Stimulated activated CD8-positive, alpha-beta memory T cell treated with anti-CD3 and anti-CD28 coated beads, Interleukin-7, amount 100 ng/mL, for 48 hours (primary cell): ENCODE measurements at places on chromosomes 2 and 18.

- DNase-seq, result no peak
These were observed 81.3 kb downstream of the OSBPL6 start for GRCh38 chr2:178275600-178275999.

DNA sequence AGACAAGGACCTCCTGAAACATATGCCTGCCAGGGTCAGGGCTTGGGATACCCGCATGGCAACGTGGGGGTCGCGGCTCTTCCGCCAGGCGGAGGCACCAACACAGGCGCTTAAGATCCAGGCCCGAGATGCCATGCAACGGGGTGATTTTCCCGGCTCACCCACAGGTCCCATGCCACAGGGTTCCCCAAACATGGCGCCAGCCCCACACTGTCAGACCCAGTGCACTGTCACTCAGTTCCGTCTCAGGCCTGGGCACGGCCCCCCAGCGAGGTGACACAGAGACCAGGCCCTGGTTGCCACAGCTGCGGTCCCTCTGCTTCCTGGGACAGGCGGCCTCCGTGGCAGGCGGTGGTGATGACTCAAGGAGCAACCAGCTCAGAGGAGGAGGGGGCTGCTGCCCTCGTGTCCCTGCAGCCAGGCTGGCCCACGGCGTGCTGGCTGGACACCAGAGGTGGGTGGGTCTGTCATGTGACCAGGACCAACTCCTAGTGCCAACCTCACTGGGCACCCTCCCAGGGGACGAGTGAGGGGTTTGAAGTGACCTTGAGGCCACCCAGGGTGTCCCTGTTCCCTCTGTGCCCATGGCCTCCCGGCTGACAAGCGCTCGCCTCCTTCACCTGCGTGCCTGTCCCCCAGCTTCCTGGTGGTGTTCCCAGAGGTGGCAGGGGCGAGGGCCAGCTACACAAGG lies 4.9 kb downstream of the PDCD1 start:
- DNase-seq, result no peak

GRCh38 chr2:19554520-19554919 lies 196.1 kb upstream of the OSR1 start:
- no peak for DNase-seq

DNA sequence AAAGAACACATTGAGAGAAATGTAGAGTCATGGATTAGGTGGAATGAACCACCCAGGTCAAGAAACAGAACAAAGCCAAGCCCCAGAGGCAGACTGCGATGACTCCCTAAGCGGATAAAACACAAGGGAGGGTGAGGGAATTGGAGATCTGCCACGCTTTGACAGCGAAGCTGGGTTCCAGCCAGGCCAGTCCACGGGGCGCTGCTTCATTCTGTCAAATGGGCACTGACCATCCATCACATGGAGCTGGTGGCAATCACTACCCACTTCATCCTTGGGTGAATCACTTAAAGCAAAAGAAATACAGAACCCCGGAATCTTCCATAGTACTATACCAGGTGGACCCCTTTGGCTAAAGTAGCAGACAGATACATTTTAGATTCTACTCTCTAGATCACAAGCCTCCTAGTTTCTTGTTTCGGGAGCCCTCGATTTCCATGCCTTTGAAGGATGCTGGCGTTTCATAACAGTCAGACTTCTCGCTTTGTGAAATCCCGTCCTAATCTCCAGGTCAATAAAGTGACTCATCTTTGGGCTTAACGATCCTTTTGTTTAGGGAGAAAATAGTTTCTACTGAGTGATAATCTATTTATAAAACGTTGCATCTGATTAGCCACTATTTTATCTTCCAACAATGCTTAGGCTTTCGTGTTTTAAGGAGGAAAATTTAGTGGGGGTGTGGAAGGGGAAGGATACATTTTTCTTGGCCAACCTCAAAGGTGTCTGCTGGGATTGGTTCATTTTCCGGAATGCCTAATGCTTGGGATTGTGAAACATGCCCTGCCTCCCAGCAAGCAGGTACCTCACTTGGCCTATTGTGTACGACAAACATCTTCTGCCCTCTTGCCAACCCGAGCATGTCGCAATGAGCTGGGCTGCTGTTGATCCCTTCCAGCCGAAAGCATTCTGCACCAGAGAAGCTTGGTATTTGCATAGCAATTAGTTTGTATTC lies 44.1 kb upstream of the HDAC4 start:
- DNase-seq, result no peak

DNA sequence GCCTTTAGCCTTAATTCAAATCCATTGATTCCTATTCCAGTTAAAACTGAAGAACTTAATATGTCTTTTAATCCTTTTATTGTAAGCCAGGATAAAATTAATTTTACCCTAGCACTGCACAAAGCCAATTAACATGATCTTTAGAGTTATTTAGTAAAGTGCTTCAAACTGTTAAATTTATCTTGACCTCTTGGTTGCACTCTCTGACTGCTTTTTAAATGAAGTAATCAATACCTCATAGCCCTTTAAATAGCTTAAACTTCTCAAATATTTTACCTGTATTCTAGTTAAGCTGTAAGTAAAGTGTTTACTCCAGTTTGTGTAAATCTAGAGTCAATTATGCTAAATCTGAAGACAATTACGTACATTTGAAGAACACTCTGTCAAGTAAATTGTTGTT lies 221.0 kb downstream of the WDR7 start:
- DNase-seq, result no peak

GRCh38 chr2:149611100-149611820 lies 23.7 kb upstream of the MMADHC start:
- no peak for DNase-seq

DNA sequence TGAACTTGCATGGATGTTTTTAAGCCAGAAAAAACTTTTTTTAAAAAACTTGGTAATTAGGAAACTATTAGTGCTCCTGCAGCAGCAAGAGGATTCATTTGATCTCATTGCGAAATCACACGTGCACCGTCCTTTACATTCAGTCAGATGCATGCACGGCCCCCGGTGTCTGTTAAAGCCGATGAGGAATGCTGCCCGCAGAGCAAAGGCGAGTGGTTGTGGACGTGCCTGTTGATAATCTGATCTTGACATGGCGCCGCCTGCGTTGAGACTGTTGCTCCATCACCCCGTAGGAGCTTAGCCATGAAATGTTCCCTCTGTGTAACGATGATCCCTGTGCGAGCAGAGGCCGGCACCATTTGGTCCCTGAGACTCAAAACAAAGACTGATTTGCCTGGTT lies 300.0 kb downstream of the GBX2 start:
- no peak for DNase-seq

DNA sequence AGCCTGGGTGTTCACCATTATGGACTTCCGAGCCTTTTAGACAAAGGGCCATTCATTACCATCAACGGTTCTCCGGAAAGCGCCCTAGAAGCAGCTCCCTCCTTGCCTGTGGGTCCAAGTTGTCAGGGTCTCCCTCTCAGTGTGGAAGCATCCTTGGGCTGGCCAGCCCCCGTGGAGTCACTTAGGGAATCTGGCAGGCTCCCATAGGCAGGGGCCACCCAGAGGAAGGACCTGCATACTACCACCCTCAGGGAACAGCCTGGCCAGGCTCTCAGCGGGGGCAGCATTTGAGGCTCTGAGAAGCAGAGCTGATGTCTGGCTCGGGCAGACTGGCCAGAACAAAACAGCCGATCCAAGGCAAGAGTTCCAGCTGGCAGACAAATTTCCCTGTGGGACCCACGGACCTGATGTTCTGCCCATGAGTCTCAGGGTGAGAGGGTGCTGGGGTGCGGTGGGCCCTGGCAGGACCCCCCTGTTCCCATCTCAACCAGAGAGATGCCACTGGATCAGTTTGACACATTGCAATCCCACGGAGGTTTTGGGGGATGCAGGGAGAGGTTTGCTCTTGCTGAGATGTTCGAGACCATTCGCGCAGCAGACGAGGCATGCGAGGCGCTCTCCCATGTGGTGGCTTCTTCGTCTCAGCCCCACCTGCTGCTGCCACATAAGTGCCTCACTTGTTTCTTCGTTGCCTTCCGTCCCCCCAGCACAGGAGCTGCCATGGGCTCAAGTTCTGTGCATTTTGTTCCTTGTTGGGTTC lies 56.9 kb downstream of the ACKR3 start:
- no peak for DNase-seq

DNA sequence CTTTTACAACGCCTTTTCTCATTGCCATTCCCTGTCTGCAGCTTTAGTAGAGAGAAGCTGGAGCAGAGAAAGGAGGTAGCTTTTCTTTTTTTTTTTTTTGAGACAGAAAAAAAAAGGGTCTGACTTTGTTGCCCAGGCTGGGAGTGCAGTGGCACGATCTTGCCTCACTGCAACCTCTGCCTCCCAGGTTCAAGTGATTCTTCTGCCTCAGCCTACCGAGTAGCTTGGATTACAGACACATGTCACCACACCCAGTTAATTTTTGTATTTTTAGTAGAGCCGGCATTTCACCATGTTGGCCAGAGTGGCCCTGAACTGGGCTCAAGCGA lies 25.0 kb upstream of the ACSL3 start:
- DNase-seq, result no peak

DNA sequence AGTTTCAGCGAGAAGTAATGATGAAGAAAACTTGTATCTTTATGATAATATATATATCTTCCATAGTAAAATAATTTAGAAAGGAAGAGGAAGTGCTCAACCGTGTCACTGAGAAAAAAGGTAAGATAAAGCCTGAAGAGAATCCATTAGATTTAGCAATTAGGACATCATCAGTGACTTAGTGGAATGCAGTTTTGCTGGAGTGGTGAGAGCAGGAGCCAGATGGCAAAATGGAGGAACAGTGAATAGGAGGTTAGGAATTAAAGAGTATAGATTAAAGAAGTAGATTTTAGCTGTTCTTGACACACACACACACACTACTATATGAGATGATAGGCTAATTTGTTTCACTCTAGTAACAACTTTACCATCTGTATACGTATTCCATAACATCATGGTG lies 157.1 kb upstream of the EPC2 start:
- DNase-seq, result no peak

GRCh38 chr2:223560749-223561435 lies 41.3 kb downstream of the SCG2 start:
- DNase-seq, result no peak

- DNase-seq, result no peak
These were observed 56.4 kb downstream of the CRIM1 start for GRCh38 chr2:36411962-36412444.

- no peak for DNase-seq
These were observed 56.3 kb upstream of the FZD5 start for GRCh38 chr2:207825978-207826377.

DNA sequence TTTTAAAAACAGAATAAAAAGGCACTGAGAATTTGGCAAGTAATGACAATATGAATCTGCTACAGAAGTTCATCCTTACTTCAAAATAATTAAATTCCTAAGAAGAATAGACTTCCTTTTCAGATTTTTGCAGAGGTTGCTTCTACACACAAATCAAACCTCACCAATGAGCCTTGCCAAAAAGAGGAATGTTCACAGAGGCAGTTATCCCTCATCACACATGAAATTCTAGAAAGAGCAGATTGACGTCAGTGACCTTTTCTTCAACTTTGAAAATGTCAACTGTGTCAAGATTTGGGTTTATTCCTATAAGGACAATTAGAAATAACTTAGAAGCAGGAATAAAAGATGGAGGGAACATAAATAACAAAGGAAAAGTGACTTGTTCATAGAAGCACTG lies 64.6 kb downstream of the MBD2 start:
- DNase-seq, result no peak

- DNase-seq, result peak; percentile 58
These were observed 378.5 kb upstream of the ID2 start for GRCh38 chr2:8303322-8303832.

GRCh38 chr2:172442072-172442895 lies 14.9 kb downstream of the ITGA6 start:
- DNase-seq, result no peak

GRCh38 chr2:57796527-57796926 lies 250.1 kb upstream of the VRK2 start:
- no peak for DNase-seq

DNA sequence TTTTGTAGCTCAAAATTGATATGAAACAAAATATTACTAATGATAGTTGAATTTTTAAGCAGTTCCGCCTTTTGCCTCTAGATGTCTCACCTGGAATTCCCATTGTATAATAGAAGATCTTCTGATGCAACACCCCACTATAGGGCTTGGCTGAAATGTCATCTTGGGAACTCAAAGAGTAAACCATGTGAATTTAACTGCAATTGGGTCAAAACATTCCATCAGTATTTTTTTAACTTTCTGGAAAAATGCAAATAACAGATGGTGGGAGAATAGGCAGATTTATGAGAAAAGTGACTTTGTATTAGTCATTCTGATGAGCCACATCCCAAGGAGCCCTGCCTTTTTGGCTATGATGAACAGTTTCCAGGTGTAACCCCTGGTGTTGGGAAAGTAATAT lies 489.9 kb downstream of the NYAP2 start:
- no peak for DNase-seq

DNA sequence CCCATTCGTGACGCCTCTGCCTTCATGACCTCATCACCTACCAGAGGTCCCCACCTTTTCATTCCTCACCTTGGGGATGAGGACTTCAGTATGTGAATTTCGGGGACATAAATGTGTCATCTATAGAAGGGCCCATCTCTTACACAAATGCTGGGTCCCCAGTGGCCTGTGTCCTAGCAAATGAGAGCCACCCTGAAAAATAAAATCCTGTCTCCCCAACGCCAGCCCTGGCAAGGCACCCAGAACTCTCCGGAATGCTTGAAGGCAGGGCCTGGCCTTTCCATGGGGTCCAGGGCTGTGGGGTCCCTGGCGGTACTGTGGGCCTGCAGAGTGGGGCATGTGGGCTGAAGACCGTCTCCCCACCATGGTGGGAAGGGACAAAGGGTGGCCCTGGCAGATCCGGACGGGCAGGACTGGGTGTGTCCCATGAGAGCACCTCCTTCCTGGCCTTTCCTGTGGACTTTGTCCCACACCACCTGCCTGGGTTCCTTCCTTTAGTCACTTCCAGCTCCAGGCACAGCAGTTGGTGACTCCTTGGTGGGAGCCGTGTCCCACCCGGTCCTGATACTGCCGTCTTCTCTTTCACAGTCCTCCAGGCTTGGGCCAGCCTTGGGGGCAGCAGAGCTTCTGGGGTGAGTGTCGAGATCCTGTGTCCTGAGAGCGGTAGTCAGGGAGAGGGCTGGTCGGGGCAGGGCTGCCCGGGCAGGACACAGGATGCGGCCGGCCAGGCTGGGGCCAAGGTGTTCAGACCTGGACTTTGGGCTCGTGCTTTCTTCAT lies 18.6 kb downstream of the CAPN10 start:
- no peak for DNase-seq

GRCh38 chr2:168185583-168186274 lies 61.7 kb downstream of the STK39 start:
- DNase-seq, result no peak

DNA sequence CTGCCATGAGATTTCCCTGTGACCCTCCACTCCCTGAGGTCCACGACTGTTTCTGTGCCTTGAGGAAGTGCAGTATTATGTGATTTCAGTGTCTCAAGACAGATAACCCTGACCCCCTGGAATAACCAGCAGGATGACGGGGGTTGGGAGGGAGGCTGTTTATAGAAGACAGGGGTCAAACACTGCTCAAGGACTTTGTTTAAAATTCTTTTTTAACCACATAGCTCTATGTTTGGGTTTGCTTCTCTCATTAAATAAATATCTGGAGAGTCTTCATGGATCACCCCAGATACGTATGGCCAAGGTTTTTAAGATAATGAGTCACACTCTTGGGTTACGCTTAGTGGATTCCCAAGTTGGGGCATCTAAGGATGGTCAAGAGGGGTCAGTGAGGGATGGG lies 523.8 kb upstream of the TNP1 start:
- no peak for DNase-seq
